ENCODE measurements at places on chromosomes 5 and 9.

DNA sequence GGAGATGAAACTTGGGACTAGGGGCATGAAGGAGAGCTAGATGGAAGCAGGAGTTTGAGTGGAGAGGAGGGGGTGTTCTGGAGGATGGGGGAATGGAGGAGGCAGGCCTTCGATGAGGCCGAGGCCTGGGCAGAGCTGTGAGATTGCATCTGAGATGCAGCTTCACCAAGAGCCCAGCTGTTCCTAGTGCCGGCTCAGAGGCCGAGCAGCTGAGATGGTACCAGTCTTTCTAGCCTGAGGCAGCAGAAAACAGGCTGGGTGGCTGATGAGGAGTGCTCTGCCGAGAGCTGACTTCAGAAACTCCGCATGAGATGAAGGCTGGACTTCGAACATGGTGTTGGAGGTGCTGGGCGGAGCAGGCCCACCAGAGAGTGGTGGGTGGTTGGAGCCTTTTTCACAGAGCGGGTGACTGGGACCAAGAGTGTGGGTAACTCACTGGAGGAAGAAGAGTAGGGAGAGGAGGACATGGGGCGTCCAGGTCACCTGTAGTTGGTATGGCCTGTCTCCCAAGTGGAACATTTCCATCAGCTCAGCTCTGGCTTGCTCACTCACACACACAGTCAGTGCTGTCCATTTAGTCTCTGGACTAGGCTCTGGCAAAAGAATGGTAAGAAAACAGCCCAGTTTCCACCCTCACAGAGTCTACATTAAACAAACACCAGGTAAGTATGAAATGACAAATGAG is 54.7 kb downstream of the TMOD1 start:
- DNase-seq: no peak

DNA sequence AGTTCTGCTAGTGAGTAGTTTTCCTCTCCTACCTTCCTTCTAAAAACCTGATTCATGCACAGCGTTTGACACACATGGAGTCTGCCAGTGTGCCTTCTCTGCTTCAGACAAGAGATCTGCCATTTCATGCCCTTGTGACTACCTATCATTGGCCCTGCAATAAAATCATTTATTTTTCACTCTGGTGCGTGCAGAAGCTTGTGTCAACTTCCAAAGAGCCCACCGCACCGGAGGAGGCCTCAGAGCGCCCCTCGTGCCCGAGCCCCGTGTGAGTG is 13.7 kb downstream of the HNRNPH1 start:
- DNase-seq: no peak

DNA sequence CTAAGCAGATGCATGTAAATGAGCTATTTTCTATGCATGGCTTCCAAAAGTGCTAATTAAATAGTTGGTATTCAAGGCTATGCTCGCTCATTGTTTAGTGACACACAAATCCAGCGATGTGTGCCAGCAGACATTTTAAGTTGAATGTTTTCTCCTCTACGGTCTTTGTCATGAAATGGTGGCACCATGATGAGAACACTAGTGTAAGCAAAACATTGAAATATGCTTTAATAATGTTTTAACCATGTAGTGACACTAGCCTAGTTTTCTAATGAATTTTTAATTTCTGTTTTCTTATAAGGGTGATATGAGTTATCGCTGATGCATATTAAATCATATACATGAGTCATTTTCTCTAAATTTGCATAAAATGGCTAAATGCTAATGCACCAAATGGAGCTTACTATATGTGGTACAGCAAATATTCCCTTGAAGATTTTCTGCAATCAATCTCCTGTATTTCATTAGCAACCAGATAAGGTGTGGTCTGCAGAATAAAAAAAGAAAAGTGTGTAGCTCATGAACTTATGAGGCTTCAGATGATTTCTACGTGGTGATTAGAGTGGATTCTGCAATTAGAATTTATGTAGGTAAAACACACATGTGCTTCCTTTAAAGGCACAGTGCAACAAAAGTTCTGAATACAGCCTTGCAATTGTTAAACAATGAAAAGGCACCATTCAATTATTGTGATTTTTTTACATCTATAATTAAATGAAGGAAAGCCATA is 226.6 kb downstream of the MEF2C start:
- no peak for DNase-seq

DNA sequence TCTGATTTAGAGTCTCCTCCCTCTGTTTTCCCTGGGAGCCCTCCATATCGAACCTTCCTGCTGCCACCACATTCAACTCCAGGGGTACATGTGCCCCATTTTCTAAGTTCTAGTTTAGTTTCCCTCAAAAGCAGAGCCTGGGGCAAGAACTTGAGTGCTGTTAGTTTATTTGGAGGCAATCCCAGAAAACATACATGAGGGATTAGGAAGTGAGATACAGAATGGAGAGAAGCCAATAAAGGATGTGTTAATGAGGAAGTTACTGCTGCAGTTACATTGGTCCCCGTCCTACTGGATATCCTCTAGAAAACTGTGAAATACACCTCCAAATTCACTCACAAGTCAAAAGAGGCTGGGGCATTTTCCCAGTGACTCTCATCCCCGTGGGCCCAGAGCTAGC is 159.4 kb upstream of the SMARCA2 start:
- no peak for DNase-seq

All from NCI-H1092 (cell line).